Mucosa of descending colon (tissue), 3 donors: ENCODE measurements at places on chromosomes 2 and 18.

- no peak for DNase-seq
Observed at GRCh38 chr18:9482790-9483189, 7.5 kb downstream of the RALBP1 start.

DNA sequence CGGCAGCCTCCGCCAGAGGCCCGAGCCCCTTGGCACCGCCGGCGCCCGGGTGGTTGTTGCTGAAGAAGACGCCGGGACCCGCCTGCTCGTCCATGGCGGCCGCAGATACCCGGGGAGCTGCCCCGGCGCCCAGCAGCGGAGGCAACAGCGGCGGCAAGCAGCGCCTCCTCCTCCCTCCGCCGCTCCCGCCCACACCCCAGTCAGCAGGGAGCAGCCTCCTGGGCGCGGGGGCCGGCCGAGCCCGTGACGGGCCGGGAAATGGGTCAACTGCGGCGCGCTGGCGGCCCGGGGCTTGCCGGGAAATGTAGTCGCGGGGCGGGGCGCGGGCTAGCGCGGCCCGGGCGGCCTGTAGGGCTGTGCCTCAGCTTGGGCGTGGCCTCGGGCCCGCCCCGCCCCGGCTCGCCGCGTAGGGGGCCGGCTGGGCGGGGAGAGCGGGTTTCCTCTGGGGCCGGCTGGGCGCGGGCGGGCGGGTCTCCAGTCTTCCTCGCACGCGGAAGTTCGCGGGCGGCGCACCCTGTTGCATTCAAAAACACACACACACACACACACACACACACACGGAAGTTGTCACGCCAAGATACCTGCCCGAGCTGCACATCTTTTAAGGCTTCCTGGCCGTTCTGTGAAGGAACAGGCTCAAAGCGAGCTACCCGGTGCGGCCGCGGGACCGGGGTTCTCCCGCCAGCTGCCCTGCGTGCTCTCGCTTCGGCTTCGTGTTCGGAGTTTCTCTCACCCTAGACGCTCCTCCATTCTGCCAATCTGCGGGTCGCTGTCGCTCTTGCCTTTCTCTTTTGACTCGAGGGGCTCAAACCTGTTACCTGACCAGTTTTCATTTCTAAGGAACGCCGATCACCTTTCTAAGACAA lies at the start of gene STRN:
Gene STRN, minus strand, starts transcription at position 167 of the 866 bp plus-strand sequence. Its CDS starts 73 bp downstream, at position 94.
- DNase-seq: peak; percentile 98

DNA sequence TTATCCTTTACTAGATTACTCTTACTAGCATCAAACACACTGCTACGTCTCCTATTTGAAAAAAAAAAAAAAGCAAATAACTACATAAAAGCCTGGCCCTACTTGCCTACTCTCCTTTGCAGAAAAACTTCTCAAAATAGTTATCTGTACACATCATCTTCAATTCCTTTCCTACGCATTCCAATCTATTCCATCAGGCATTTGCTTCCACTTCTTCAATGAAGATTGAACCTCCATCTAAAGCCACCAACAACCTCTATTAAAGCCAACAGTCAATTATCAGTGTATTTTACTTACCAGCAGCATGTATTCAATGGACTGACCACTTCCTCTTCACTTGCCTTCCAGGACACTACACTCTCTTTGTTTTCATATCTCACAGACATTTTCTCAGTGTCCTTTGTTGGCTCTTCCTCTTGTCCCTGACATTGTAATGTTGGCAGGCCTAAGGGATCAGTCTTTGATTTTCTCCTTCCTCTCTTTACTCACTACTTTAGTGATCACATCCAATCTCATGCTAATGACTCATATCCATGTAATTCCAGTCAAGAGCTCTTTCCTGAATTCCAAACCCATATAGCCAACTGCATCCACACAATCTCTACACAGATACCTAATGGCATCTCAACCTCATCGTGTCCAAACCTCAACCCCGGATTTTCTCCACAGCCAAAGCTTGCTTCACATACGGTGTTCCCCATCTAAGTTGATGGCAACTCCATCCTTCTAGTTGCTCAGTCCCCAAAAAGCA lies 131.3 kb downstream of the CCDC148 start:
- DNase-seq: no peak

DNA sequence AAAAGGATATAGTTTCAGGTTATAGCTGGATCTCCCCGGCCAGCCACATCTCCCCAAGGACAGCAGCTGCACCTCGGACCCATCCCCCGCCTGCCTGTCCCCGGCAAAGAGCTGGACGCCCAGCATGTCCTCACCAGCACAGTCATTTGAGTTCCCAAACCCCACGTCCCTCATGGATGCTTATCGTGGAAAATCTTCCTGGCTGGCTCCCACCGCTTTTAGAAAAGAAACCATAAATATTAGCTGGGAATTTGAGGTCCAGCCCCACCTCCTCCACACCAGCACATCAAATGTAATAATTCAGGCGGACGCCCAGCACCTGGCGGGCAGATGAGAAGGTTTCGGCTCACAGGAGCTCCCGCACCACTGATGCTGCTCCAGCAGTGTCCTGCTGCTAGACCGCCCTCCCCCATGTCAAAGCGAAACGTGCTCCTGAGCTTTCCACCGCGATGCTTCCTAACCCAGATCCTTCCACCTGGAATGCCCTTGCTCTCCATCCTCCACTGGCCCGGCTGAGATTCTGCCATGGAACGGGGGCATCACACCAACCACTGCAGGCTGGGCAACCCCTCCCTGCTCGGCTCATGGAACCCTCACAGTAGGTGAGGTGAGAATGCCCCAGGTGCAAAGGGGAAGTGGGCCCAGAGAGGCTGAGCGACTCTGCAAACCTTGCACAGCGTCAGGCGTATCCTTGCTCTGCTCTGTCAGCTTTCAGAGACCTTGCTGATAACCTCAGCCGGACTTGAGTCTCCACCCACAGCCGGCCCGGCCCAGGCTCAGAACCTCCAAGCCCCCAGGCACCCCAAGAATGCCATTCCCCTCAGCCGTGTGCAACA lies 71.5 kb upstream of the GPC1 start:
- peak; percentile 38 for DNase-seq

DNA sequence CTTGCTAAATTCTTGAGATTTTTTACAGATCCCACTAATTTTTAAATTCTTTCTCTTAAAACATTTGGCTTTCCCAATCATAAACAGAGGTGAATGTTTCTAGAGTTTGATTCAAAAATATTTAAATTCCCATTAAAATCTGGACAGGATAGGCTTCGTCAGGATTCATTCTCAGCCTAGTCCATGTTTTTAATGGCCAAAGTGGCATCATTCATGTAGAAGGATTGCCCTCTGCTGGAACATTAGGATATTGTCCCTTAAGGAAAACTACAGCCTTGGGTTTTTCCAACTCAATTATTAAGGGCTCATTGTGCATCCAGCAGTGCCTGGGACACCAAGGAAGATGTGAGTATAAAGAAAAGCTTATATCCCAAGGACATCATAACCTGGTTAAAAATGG lies 71.7 kb downstream of the TPGS2 start:
- DNase-seq: no peak

GRCh38 chr2:134154246-134154645 lies 99.6 kb upstream of the MGAT5 start:
- DNase-seq: peak; percentile 48

GRCh38 chr2:29376541-29376940 lies 261.3 kb downstream of the CLIP4 start:
- no peak for DNase-seq

DNA sequence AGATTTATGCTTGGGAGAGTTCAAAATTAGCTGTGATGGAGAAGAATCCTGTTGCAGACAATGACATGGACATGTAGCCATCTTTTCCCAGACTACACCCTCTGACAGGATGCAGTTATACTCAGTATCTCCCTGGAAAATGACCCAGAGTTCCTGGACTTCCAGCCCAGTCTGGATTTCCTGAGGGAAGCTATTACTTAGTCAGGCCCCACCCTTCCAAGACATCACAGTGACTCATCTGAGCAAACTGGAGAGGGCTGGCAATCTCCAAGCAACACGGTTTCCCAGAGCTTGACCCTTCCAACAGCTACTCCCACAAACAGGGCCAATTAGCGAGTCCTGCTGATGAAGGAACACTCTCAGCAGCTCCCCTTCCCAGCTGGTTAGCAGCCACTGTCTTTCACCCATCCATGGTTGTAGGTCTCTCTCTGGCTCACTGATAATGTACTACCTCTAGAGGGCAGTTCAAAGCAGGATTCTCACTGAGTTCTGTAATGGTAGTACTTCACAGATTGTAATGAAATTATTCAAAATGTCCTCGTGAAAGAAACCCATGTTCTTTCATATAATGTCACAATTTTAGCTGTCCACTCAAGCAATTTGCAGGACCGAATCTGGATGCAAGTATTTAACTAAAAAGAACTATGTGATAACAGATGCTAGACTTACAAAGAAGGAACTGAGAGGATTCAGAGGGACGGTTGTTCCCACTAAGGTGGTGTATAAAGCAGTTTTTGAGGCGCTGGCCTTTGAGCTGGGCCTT lies 110.2 kb downstream of the MDH1 start:
- DNase-seq: no peak

DNA sequence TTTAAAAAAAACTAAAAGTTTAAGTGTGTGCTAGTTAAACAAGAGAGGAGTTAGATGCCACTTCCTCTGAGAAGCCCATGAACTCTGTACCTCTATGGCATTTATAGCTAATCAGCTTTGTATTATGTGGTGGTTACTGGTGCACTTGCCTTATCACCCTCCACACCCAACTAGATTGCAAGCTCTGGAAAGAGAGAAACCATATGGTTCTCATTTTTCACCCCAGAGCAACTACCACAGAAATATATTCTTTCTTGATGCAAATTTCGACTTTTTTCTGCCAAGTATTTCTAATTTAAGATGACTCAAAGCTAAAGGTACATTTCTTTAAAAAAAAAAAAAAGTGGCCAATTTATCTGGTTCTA lies 24.2 kb downstream of the RAPH1 start:
- peak; percentile 35 for DNase-seq

DNA sequence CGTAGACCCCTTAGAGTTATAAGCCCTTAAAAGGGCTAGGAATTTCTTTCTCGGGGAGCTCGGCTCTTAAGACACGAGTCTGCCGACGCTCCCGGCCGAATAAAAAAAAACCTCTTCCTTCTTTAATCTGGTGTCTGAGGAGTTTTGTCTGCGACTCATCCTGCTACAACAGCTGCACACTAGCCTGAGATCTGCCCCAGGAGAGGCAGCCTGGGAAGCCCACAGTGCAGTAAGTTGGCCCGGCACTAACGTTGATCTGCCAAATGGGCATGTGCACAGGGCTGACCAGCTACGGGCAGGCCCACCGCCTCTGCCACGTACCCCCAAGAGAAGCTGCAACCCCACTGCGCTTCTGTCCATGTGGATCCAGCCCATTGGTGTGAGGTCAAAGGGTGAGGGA lies 8.4 kb upstream of the LIMS2 start:
- DNase-seq: no peak

DNA sequence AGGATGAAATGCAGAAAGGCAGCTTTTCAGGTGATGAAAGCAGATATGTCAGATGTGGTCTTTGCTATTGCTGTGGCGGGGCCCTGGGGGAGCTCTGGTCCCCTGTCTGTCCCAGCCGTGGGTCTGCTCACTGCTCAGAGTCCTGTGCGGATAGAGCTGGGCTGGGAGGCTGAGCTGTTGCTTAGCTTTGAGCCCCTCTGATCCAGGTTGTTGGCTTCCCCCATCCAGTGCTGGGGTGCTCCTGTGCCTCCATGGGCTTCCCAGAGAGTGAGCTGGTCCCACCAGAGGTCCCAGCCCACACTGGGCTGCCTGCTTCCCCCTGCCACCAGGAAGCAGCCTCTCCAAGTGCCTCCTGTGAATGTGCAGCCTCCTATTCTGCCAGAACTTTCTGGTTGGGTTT lies 55.4 kb downstream of the SH3RF3 start:
- no peak for DNase-seq

GRCh38 chr2:230886206-230886605 lies 21.5 kb downstream of the ITM2C start:
- DNase-seq: peak; percentile 16

DNA sequence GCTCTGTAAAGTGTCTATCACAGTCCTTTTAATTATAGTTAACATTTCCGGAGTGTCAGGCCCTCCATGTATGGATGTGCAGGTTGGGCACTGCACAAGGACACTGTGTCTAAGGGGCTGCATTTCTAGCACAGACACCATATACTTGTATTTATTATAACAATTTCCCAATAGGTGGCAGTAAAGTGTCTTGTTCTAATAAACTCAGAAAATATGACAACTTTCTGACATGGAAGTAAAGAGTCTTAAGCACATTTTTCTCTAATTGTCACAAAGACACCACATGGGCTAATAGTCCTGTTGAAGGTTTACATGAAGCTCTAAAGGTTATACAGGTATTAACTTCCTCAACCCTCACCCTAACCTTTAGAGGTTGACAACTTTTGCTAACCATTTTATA lies 156.6 kb downstream of the DYSF start:
- no peak for DNase-seq

GRCh38 chr2:108978709-108979111 lies 10.3 kb downstream of the EDAR start:
- DNase-seq: no peak

DNA sequence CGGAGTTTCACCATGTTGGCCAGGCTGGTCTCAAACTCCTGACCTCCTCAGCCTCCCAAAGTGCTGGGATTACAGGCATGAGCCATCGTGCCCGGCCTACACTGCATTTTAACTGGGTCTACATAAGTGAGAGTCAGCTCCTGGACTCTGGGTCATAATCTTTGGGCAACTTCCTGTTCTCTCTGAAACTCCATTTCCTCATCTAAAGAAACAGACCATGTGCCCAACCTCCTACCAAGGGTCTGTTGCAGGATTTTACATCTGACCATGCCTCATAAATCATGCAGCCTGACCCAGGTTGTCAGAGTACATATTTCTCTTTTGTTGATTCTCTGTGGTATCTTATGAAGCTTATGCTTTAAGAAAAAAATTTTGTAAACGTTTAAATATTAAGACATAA lies 280.4 kb downstream of the ALPK2 start:
- no peak for DNase-seq

DNA sequence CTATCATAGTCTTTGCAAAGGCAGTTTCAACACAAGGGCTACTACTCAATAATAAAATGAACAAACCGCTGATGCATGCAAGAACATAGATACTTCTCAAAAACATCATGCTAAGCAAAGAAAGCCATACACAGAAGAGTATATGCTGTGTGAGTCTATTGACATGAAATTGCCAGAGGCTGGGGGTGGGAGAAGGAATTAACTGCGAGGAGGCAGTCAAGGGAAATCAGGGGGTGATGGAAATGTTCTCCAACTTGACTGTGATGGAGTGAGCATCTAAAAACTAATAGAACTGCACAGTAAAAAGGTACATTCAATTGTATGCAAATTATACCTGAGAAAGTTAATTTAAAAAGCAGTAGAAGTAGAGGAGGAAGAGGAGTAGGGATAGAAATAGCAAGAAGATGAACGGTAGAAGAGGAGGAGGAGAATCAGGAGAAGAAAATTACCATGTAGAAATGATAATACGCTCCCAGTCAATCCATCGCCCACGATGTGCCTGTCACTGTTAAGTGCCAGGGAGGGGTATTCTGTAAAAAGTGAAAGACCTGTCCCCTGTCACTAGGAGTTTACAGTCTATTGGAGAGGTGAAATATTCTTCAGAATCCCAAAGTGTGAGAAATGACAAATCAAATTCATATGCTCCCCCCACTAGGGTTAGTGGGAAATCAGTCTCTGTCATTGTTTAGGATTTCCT lies 90.3 kb downstream of the B3GNT2 start:
- DNase-seq: no peak
